ENCODE measurements at places on chromosomes 5 and 9. TPM values are rescaled to one million over a fixed set of nuclear protein-coding genes. Genes with fewer than 3 reads are reported as not detected.

C8G gene
- 0.32 TPM for total RNA-seq

CNTLN gene
- 8.4 TPM for total RNA-seq

SERF1A gene
- total RNA-seq: 0.69 TPM

BRINP1 gene
- not detected for total RNA-seq

PCDHB4 gene
- not detected for total RNA-seq

HMCN2 gene
- 0.09 TPM for total RNA-seq

DAB2 gene
- total RNA-seq: 79.3 TPM

HSD17B3 gene
- not detected for total RNA-seq

SPINK7 gene
- total RNA-seq: not detected

SETD9 gene
- total RNA-seq: 7.0 TPM

PCDHB14 gene
- 0.63 TPM for total RNA-seq

NDOR1 gene
- total RNA-seq: 2.2 TPM

HCN1 gene
- not detected for total RNA-seq

IL4 gene
- total RNA-seq: not detected

F2RL2 gene
- 10.4 TPM for total RNA-seq

LCN15 gene
- not detected for total RNA-seq

SLC12A2 gene
- 15.3 TPM for total RNA-seq

TTF1 gene
- 8.6 TPM for total RNA-seq

FOXD4L4 gene
- total RNA-seq: 0.32 TPM

PCDHGB4 gene
- 26.7 TPM for total RNA-seq

SLC34A3 gene
- total RNA-seq: not detected

VDAC1 gene
- total RNA-seq: 228 TPM
